ENCODE measurements at places on chromosomes 1 and 21.
A peak's percentile ranks its signal among the peaks of the same experiment; 100 is the strongest.

- no peak for DNase-seq
Measured at GRCh38 chr1:25572708-25573590, 29.5 kb downstream of the LDLRAP1 start.

- no peak for DNase-seq
Measured at GRCh38 chr1:66012106-66012784, 219.6 kb downstream of the PDE4B start.

- DNase-seq = no peak
Measured at GRCh38 chr1:4794020-4794780, 139.8 kb downstream of the AJAP1 start.

DNA sequence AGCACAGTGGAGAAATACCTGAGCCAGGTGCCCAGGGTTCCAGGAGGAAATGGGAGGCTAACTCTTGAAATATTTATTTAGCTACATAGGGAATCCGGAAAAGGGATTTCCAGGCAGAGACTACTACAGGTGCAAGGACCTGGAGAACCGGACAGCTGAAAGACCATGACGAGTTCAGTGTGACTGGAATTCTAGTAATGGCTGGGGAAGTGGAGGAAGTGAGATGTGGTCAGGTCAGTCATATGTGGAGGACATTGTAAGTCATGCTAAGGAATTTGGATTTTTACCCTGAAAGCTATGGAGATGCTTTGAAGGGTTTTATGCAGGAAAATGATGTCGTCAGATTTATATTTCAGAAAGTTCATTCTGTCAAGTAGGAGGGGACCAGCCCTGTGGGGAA, 1.8 kb downstream of the CAP1 start:
- DNase-seq = no peak

DNA sequence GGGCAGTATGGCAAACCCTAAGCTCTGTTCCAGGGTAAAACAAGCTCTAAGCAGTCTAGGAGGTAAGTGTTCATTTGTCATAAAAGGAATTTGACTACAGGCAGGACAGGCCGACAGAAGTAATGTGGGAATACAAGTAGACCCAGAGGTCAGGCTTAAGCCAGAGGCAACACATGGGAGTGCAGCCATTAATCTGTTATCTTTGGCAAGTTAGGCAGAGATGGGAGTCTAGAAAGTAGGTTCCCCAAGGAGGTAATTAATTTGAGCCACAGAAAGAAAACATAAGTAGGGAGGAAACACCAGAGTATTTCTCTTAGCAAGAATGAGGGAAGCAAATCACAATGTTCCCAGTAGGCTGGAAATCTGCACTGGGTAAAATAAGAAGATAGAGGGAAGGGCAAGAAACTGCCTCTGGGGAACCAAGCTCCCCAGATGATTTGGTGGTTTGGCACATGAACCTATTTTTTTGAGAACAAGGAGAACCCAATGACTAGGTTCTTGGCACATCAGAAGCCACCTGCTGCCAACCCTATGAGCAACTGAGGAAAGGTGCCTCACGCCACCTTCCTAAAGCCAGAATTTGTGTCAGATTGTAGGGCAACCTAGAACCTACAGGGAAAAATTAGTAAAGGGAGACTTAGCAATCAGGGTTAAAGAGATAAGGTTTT, 636.4 kb upstream of the PLXNA2 start:
- DNase-seq = no peak

GRCh38 chr1:106952776-106953175, 103.7 kb upstream of the PRMT6 start:
- no peak for DNase-seq

GRCh38 chr1:5765483-5765882, 226.7 kb downstream of the NPHP4 start:
- no peak for DNase-seq

DNA sequence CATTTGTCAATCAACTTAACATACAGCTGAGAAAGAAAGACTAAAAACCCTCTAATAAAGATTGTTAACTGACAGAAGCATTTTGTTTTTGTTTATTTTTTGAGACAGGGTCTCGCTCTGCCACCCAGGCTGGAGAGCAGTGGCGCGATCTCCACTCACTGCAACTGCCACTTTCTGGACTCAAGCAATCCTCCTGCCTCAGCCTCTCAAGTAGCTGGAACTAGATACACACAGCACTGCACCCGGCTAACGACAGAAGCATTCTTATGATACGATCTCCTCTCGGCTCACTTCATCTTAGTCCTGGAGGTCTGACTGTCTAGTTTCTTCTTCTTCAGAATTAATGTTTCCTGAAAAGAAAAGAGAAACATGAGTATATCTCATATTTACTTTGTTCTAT, 23.5 kb downstream of the RSPH1 start:
- DNase-seq = no peak

GRCh38 chr21:36845790-36846189, 120.7 kb downstream of the HLCS start:
- DNase-seq = no peak

DNA sequence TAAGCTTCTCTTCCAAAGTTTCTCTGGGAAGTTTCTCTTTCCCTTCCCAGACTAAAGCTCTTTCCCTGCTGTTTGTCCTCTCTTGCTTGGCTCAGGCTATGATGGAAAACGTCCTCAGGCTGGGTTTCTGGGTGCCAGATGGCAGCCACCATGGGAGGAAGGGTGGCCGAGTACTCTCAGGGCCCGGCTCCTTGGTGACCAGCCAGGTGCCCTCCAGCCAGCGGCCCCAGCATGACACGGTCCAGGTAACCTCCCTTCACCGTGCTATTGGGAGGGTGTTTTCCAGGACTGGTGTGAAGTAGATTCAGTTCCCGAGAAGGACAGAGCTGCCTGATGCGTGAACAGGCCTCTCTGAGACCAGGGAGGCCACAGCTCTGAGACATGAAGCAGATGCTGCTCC, 60.3 kb downstream of the KIF26B start:
- no peak for DNase-seq

DNA sequence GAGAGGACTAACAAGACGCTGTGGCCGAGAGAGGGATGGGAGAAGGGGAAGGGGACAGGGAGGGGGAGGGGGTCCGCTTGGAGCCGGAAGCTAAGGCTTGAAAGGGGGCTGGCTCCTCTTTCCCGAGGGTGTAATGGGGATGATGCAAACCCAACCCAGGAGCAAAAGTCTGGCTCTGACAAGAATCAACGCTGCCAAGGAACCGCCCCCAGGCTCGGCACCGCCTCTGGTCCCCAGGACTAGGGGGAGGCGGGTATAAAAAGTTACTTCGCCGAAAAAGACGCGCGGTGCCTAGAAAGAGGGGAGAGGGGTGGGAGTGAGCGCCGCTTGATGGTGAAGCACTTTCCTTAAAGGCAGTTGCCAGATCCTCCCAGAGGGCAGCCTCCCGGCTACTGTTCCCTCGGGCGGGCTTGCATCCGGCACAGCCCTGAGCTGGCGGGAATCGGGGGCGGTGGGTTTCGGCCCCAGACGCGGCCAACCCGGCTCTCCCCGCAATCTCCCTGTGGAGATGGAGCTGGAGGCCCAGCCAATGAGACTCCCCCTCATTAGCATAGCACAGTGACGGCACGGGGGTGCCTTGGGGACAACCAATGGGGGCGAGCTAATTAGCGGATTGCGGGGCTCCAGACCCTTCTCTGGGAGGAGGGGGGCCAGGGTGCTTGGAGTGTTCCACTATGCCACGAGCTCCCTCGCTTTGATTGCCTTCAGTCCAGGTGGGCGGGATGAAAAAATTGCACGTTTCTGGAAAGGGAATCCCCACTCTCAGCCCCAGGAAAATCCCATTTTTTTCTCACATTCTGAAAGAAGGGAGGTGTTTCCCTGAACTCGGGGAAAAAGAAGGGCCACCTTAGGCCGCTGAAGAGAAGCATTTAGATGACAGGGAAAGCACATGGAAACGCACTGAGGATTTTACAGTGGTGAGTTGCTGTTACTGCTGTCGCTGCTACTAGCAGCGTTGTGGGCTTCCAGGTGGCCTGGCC, at the start of gene KCNT2:
TSS of gene KCNT2 (minus strand) at position 51 of the 980 bp plus-strand sequence. CDS start 131 bp downstream, outside the sequence.
- peak; percentile 85 for DNase-seq

DNA sequence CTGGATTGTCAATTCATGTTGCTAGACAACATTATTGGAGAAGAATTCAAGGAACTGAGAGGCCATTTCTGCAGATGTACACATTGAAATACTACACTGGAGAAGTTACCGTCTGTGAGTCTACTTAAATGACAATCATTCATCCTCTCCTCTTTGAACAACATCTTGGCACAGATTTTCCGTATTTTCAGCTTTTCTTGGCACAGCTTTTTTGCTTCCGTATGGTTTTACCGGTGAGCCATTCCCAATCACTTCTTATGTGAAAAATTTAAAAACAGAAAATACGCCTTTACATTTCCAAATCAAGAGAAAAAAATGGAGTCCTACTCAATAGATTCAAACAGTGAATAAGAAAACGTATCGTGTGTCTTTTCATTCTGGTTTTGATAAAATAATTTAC, 1493.7 kb downstream of the AMY1C start:
- DNase-seq = no peak

DNA sequence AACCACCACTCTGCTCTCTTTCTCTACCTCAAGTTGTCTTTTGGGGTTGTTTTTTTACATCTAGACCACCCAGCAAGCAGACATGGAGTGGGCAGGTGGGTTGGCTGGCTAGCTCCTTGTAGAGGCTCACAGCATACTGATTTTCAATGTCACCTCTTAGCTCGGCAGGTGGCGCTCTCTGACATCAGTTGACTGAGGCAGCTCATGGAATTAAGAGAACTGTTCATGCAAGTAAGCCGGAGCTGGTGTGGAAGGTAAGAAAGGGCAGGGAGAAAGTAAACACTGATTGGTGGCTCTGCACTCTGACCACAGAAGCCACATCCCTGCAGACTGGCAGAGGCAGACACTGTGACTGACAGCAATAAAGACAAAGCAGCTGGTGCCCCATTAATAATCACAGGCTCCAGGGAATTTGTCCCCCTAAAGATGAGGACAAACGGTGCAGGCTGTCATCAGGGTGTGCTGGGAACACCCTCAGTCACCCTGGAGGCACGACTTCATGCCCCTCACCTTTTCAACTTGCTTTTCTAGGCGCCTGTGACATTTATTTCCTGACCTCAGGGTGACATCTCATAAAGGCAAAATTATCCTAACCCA, 226.8 kb downstream of the LMX1A start:
- peak; percentile 17 for DNase-seq

GRCh38 chr1:151508833-151509232, 2.4 kb upstream of the CGN start:
- DNase-seq = no peak

DNA sequence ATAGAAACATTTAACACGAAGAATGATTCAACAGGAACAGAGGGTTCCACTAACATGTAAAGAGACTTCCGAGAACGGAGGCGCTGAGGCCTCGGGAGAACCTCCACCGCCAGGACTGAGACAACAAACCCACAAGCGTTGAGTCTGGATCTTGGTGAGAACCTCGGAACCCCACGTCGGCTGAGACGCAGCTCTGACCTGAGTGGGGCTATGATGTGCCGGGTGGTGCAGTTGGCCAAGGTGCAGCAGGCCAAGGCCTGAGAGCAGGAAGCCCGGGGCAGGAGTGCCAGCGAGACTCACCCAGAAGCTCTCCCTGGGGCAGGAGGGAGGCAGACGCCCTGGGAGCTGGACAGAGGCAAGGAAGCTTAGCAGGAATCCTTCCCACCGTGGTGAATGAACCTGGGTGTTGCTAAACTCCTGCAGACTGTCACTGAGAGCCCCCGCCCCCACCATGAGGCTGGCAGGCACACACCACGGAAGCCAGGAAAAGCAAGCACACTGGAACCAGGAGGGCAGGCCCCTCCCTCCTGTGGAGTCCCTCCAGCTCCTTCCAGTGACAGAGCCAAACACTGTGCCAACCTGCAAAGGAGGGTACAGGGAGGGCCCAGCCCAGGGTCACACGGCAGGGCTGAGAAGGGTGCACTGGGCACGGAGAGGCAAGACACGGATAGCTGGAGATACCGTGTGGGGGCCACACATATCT, 34.8 kb downstream of the WDR4 start:
- DNase-seq = no peak

GRCh38 chr1:238681451-238681850, 704.9 kb upstream of the CHRM3 start:
- no peak for DNase-seq

- no peak for DNase-seq
Measured at GRCh38 chr21:17472182-17472581, 40.7 kb upstream of the CXADR start.

- DNase-seq = no peak
Measured at GRCh38 chr1:162568802-162569201, 7.3 kb downstream of the UAP1 start.
